ENCODE measurements at places on chromosomes 1 and 21.

DNA sequence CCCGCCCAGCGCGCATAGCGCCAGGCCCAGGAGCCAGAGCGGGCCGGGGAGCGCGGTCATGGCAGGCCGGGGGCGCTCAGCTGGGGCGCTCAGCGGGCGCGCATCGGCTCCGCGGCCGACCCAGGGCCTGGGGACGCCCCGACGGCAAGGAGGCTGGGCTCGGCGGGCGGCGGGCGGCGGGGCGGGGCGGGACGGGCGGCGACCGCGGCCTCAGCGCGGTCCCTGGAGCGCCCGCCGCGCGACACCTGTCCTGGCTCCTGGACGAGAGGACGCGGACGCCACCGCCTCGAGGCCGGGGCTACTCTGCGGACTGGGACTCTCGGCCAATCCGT is 273 bp downstream of the BMP8B start:
- no peak for DNase-seq

- DNase-seq: no peak
Observed at GRCh38 chr1:93670141-93670540, 11.5 kb downstream of the BCAR3 start.

GRCh38 chr1:23836037-23836436 is 10.8 kb upstream of the HMGCL start:
- no peak for DNase-seq

GRCh38 chr21:31623664-31624063 is 35.8 kb upstream of the SOD1 start:
- peak; percentile 18 for DNase-seq

DNA sequence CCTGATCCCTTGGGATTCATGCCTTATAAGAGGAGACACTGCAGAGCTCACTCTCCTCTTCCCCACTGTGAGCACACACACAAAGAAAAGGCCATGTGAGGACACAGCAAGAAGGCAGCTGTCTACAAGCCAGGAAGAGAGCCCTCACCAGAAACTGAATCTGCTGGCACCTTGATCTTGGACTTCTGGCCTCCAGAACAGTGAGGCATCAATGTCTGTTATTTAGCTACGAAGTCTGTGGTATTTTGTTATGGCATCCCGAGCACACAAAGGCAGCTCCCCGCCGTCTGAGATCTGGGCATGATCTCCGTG is 47.1 kb upstream of the RPL11 start:
- peak; percentile 18 for DNase-seq

DNA sequence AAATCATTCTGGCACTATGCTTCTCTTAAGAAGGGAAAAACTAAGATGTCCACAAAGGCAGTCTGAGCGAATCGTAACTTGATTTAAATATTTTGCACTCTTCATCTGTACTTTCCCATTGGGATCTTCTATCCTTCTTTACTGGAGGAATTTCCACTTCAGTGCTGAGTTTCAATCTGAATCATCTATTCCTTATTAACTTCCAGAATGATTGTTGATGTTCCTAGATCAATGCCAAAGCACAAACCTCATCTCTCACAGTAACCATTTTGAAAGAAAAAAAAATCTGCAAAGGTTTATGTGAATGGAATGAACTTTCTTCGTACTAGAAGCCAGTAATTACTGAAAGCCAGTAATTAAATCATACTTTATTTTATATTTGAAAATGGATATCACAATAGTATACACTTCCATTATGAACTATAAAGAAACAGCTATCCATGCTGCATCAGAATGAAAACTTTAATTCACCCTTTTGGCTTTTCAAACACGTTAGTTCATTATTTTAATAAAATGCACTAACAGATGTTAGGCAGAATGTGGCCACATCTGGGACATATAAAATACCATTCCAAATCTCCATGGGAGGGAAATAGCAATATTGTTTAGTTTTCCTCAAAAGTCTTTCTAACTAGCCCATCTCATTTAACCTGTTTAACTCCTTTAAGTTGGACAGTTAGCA is 5.5 kb upstream of the RNF2 start:
- no peak for DNase-seq

DNA sequence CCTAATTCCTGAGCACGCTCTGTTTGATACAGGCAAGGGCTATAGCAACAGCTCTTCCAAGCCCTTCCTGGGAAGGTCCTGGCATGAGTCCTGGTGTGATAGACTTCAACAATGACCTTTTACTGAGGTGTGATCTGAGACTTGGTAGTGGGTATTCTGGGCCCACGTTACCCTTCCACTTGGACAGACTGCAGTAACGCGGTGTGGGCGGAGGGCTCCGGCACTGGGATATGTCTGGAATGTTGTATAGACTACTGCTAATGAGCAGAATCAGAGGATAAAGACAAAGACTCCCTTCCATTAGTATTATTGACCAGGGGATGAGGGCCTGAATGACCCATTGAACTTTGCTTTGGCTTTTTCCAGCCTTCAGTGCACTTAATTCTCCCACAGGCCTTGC is 262.3 kb downstream of the RWDD3 start:
- no peak for DNase-seq

DNA sequence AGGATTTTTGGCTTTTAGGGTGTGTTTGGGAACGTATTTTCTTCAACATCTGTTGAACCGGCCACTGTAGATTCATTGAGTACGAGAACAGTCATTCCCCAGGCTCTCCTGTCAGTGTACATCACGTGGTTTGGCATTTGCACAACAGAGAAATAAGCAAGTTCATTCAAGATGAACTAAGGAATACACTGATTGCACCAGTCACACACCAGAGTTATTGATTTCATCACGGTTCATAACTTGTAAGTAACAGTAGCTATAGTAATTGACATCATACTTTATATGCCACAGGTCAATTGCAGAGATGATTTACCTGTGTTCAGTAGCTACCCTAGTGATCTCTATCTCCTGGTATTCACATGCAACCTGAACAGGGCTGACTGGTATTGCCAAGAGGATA is 90.7 kb upstream of the ETS2 start:
- DNase-seq: no peak

All from NCI-H524 (cell line).